ENCODE measurements at places on chromosomes 12 and 14.

DNA sequence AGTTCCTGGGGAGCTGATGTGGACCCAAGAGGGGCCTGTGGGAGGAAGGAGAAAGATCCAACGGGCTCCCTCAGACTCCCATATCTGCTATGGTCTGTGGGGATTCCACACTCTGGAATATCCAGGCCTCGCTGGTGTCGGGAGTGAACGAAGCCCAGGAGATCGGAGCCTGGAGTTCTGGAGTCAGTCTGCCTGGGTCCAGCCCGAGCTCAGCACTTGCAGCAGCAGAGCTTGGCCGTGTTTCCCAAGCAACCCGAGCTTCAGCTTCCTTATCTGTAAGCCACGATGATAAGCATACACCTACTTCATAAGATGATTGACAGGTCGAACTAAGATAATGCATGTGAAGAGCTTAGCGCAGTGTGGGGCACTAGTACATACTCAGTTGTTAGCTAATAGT, 10.1 kb downstream of the LTBP2 start:
- no peak for DNase-seq

DNA sequence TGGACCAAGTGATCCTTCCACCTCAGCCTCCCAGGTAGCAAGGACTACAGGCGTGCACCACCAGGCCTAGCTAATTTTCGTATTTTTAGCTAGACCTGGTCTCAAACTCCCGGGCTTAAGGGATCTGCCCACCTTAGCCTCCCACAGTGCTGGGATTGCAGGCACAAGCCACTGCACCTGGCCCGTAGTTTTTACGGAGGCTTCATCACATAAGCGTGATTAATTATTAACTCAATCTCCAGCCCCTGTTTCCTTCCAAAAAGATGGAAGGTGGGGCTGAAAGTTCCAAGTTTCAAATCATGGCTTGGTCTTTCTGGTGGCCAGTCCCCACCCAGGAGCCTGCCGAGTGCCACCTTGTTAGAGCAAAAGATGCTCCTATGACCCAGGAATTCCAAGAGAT, 22.5 kb upstream of the HIF1A start:
- DNase-seq = no peak

DNA sequence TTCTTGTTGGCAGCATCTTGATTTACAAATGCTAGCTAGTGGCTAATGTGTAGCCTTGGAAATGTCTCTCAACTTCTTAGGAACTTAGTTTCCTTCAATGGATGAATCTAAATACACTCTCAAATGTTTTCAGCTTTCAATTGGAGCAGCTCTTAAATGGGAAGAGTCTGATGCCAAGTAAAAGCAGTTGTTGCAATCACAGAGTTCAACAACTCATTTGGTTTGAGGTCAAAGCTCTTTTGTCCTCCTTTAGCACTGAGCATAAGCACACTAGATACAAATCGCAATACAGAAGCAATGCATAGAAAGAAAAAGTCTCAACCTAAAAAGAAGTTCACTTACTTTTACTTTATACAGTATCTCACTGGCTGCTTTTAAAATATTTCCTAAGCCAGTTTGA, 986.1 kb upstream of the FLRT2 start:
- DNase-seq = no peak

DNA sequence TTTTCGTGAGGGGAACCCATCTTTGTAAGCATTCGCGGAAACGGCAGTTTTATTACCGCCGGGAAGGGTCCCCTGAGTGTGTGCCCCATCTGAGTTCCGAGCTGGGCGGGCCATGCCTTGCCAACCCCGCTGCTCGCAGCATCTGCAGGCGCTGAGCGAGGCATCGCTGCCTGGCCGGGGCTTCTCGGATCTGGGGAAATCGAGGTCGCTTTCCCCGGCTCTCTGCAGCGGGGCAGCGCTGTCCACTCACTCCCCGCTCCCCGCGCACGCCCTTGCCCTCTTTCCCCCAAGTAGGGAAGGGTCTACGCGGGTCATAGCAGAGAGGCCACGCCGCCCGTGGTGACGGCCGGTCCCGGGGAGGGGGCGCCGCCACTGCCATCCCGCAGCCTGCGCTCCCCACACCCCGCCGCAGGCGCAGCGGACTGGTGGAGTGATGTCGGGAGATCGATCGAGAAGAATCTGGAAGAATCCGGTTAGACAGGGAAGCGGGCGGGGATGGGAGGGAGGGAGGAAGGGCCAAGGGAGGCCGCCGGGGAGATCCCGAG, 507 bp upstream of the FKBP4 start:
- DNase-seq = no peak

GRCh38 chr12:62258941-62259630, 1.1 kb upstream of the USP15 start:
- no peak for DNase-seq

DNA sequence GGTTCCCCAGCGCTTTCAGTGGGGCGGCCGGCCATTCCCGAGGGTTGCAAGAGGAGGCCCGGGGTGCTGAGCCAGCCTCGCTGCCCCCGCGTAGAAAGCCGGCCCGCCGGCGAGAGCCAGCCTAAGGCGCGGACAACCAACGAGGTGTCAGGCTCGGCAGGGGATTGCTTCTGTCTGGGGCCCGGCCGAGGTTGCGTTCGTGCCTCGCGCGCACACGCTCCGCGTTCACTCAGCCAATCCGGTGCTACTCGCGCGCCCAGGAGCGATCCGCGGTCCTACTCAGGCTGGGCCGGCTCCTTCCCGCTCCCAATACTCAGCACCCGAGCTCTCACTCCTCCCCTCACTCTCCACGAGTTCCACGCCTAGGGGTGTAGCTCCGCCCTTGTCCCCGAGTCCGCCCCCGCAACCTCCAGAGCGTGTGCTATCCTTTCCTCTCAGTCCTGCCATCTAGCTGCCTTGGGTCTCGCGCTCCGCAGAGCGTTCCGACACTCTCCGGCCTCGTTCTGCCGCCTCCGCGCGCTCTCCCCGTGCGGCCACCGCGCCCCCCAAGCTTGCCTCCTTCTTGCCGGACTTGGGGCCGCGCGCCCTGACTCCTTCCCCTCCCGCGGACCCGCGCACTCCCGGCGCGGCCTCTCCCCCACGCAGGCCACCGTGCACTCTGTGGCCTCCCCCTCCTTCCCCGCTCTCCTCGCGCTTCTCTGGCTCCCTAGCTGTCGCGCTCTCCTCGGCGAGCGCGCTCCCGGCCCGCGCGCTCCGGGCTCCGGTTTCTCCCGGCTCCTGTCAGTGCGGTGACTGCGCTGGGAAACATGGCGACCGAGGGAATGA, at the start of gene GPHN:
Gene GPHN, plus strand, starts transcription at position 426 of the 825 bp plus-strand sequence.
- DNase-seq = peak; percentile 88

All from stimulated activated CD8-positive, alpha-beta memory T cell treated with anti-CD3 and anti-CD28 coated beads, Interleukin-7, amount 100 ng/mL, for 48 hours (primary cell).